Activated CD4-positive, alpha-beta T cell treated with anti-CD3 and anti-CD28 coated beads for 1 hour (primary cell): ENCODE measurements at places on chromosomes 3 and 15.

GRCh38 chr3:24154013-24154695 is 209.1 kb downstream of the NR1D2 start:
- DNase-seq = no peak

DNA sequence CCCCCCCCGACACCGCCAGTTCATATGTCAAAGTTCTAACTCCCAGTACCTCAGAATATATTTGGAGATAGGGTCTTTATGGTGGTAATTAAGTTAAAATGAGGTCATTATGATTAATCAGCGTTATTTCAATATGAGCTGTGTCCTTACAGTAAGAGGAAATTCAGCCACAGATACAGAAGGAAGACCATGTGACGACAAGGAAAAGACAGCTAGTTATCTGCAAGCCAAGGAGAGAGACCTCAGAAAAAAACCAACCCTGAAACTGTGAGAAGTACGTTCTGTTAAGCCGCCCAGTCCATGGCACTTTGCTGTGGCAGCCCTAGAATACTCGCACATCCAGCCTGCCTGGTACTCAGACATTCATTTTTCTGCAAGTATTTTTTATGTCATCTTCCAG is 62.3 kb upstream of the ARL8B start:
- no peak for DNase-seq

DNA sequence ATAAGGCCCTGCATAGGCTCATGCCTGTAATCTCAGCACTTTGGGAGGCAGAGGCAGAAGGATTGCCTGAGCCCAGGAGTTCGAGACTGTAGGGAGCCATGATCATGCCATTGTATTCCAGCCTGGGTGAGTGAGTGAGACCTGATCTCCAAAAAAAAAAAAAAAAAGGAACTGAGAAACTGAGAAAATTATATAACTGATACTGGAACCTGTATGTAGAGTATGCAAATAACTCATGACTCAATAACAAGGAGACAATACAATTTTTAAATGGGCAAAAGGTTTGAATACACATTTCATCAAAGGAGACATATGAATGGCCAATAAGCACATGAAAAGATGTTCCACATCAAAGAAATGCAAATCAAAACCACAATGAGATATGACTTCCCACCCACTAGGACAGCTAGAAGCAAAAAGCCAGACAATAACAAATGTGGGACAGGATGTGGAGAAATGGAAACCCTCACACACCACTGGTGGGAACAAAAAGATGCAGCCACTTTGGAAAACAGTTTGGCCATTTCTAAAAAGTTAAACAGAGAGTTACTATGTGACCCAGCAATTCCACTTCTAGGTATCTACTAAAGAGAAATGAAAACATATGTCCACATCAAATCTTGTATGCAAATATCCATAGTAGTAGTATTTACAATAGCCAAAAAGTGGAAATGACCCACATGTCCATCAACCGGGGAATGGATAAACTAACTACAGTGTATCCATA is 70.7 kb downstream of the IQSEC1 start:
- no peak for DNase-seq

GRCh38 chr3:186080849-186081438 is 27.9 kb downstream of the ETV5 start:
- DNase-seq = no peak

GRCh38 chr3:12275974-12276650 is 12.8 kb upstream of the PPARG start:
- DNase-seq = no peak

GRCh38 chr3:128198313-128198712 is 45.0 kb downstream of the EEFSEC start:
- DNase-seq = no peak

- no peak for DNase-seq
These were observed 143.4 kb downstream of the EEFSEC start for GRCh38 chr3:128296469-128297251.

- DNase-seq = no peak
These were observed 2.7 kb downstream of the SV2B start for GRCh38 chr15:91102546-91103330.

- DNase-seq = no peak
These were observed 44.1 kb downstream of the CTXND1 start for GRCh38 chr15:80207887-80208286.

DNA sequence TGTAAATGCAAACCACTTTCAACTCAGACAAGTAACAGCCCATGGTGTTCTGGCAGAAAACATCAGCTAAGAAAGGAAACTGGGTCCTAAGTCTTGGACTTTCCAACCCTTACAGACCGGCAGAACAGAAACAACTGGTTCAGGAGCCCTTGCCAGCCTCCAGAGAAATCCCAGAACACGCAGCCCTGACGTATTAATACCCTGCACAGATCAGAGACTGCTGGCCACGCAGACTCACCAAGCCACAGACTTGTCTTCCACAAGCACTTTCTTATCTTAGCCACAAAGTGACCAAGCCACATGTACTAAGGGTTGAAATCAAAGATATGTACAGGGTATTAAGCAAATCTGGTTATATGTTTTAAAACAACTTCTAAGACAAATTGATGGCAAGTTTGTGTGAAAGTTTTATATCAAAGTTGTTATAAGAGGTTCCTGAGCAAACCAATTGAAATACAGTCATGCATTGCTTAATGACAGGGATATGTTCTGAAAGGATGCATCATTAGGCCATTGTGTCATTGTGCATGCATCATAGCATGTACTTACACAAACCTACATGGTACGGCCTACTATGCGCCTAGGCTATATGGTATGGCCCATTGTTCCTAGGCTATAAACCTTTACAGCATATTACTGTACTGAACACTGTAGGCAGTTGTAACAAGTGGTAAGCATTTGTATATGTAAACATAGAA is 36.8 kb downstream of the BTD start:
- no peak for DNase-seq

DNA sequence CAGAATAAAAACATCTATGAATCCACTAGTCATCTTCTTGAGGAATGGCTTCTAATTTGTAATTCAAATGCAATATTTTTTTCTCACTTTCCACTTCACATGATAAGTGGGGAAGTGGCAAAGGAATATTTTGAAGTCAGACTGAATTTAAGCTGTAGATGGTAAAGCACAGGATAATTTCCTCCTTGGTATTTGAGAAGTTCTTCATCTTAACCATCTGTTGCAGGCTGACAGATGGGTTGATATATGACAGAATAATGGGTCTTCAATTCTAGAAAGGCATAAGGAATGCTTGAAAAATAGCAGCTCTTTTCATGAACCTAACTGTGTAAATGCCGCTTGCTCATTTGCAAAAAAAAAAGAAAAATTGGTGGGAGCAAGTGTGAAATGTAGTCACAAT is 66.5 kb upstream of the SNTN start:
- no peak for DNase-seq

DNA sequence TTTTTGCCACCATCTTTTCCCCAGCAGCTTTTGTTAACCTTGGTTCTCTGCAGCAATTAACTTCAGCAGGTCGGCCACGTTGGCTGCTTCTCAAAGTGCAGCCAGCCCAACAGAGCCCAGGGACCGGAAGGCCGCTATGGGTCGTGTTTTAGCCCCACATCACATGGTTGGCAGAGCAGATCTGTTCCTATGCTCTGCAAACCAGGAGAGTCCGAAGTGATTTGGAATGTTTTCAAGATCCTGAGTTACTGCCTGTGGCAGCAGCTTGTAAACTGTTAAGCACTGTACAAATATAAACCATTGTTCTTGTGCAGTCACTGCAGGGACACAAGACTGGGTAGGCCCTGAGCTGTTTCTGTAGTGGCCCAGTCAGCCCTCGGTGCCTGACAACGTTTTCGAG is 69.6 kb upstream of the MYZAP start:
- no peak for DNase-seq

DNA sequence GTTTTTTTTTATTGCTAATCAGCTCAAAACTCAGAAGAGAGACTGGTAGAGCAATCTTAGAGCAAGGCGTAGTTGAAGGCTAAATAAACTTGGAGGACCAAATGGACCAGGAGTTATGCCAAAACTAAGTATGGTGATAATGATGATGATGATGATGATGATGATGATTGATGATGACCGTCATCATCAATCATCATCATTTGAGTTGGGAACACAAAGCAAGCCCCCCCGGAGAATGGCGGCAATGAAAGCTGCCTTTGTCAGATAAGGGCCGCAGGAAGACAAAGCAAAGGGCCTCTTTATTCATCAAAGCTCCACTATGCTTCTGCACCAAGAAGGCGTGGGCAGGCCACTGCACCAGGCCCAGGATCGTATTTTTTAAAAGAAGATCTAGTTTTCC is 82.1 kb upstream of the RAD18 start:
- DNase-seq = no peak

- no peak for DNase-seq
These were observed 65.9 kb upstream of the FEZF2 start for GRCh38 chr3:62439176-62439813.
